ENCODE measurements at places on chromosomes 3 and 15.

- DNase-seq: no peak
Measured at GRCh38 chr3:150922611-150923010, 17.4 kb upstream of the MINDY4B start.

GRCh38 chr3:184567946-184568559, 6.5 kb downstream of the EPHB3 start:
- no peak for DNase-seq

- no peak for DNase-seq
Measured at GRCh38 chr3:171172070-171172469, 145.6 kb upstream of the SLC2A2 start.

DNA sequence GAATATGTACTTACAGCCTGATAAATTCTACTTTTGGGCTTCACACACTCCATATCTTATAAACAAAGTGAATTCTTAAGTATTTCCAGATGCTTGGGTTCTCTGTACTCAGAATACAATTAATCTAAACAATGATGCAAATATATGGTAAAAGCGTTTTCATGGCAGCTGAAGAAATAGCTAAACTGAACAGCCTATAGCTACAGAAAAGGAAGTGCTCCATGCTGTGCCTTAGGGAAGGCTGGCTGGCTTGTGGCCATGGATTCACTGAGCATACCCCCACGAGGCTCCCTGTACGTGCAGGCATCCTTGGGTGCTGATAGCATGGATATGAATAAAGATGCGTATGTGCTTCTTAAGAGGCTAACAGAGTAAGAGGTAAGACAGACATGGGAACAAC, 264.0 kb downstream of the KLF13 start:
- no peak for DNase-seq

DNA sequence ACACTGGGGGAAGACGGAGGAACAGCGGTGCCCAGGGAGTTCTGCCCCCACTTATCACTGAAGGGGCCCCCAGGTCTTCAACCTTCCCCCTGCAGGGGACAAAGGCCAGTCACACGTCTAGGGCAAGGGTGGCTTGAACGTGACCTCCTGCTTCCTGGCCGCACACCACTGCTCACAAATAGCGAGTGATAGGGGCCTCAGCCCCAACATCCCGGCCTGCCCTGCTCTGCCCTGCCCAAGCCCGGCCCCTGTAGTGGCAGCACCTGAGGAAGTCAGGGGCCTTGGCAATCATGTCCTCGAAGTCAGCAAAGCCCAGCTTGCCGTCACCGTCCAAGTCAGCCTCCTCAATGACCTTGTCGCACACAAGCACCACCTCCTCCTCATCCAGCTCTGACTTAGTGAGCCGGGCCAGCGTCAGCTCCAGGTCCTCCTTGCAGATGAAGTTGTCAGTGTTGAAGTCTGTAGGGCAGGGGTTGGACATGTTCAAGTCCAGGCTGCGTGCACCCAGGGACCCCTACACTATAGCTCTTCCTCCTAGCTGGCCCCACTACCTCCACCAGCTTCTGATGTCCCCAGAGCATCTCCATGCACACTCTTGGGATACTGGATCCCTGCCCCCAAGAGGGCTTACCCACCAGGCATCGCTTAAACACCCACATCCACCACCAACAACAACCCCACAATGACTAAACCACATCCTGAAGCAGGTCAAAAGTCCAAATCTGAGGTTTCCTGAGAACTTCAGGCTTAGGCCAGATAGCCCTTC, 13.3 kb downstream of the SH2D7 start:
- no peak for DNase-seq
